ENCODE measurements at places on chromosomes 5 and 9.

DNA sequence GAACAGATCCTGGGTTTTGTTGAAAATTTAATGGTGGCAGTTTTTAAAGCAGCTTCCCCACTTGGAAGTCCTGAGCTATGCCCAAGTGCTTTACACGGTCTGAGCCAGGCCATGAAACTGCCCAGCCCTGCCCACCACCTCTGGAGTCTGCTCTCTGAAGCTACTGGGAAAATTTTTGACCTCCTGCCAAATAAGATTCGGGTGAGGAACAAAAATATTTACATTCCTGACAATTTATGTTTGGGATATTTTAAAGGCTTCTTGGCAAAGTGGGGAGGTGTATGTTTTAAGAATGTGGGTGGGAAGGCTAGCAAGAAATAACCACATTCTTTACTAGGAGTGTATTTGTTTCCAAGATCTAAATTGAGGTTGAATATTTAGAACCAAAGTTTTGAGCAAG is 50.0 kb downstream of the HACD4 start:
- DNase-seq: no peak

GRCh38 chr5:121910036-121910435 is 51.7 kb upstream of the SRFBP1 start:
- no peak for DNase-seq

- DNase-seq: no peak
Measured at GRCh38 chr9:33377089-33377715, 25.2 kb downstream of the AQP7 start.

DNA sequence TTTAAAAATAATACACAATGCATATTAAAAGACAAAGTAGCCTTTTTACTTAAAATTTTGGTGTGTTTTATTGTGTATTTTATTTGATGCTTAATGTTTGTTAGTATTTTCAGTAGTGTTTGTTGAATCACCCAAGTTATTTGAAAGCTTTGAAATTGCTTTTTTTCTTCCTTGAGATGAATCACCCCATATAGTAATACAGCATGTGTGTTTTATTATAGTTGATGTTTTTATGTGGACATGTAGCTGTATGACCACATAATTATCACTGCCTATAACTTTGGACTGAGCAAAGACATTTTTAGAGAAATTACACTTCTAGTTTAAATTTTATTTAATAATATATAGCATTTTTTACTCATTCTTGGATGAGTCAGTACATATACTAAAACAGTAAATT is 18.0 kb downstream of the FAM174A start:
- no peak for DNase-seq

DNA sequence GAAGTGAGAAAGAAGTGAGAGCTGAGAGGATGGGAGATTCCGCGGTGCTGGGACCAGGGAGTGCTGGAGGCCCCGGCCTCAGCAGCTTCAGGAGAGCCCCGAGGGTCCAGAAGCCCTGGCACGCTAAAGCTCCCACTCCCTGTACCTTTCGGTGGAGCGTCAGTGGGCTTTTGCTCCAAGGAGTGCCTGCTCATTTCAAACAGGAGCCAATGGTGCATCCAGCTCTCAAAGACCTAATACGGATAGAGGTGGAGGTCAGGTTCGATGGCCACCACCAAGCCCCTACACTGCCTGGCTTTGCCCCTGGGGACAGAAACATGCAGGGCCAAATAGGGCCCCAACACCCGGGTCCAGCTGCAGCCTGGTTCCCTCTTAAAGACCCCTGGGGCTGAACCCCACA is 8.2 kb downstream of the CD74 start:
- no peak for DNase-seq

DNA sequence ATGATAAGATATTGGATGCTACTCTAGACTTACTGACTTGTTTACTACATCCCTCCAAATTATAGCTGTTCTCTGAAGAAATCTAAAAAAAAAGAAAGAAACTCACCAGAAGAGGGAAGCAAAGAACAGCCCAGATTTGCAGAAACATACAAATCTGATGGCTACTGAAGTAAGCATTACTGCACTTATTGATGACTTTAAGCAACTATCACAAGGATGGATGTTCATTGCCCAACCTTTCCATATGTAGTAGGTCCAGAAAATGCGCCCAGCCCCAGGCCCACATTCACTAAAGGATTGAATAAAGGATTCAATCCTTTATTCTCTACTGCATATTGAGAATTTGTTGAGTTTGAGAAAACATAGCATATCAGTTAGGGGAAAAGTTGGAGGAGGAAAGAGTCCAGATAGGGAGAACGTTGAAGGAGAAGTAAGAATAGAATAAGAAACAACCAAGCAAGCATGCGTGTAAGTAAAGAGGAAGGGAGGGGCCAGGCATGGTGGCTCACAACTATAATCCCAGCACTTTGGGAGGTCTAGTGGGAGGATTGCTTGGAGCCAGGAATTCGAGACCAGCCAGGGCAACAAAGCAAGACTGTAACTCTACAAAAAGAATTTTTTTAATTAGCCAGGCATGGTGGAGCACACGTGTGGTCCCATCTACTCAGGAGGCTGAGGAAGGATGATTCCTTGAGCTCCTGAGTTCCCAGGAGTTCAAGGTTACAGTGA is 33.8 kb upstream of the DTWD2 start:
- DNase-seq: no peak

GRCh38 chr5:147390654-147391225 is 119.1 kb downstream of the DPYSL3 start:
- DNase-seq: no peak

- DNase-seq: no peak
Measured at GRCh38 chr9:80968611-80969010, 720.7 kb downstream of the TLE1 start.

- DNase-seq: no peak
Measured at GRCh38 chr5:64789457-64789856, 20.7 kb downstream of the CWC27 start.

GRCh38 chr5:37734114-37734513 is 105.7 kb downstream of the GDNF start:
- no peak for DNase-seq
